ENCODE measurements at places on chromosomes 12 and 14.

GRCh38 chr12:66903782-66904396 is 225.0 kb upstream of the GRIP1 start:
- no peak for DNase-seq

- DNase-seq = no peak
Measured at GRCh38 chr12:109539508-109539907, 33.8 kb downstream of the MMAB start.

GRCh38 chr14:28142400-28143015 is 624.1 kb upstream of the FOXG1 start:
- DNase-seq = no peak

- DNase-seq = no peak
Measured at GRCh38 chr12:110431957-110432587, 18.1 kb downstream of the ARPC3 start.

GRCh38 chr12:107349008-107349747 is 255.8 kb upstream of the CRY1 start:
- DNase-seq = no peak

DNA sequence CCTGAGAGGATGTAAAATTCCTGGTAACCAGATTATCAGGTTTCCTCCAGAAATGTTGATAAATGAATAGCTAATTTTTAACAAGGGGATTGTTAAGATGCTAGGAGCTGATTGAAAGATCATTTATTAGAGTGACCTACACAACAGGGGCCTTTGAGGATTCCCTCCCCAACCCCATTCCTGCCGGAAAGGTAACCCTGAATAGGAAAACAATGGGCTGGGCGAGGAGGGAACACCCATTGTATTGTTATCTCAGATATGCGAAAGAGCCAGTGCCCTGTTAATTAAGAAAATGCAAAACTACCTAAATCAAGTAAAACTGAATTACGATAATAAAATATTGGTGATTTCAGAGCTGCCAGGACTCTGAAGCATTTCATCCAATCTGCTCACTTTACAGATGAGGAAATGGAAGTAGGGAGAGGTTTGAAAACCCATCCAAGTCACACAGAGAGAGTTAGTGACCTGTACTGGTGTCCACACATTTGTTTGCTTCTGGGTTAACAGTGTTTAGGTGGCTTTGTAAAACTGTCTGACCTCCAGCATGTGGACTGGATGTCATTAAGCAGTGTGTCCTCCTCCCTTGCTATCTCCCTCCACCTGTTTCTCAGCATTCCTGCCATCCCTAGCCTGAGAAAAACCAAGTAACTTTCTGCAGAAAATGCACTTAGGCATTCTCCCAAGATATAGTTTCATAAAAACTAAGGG is 214.8 kb downstream of the TTC6 start:
- no peak for DNase-seq

DNA sequence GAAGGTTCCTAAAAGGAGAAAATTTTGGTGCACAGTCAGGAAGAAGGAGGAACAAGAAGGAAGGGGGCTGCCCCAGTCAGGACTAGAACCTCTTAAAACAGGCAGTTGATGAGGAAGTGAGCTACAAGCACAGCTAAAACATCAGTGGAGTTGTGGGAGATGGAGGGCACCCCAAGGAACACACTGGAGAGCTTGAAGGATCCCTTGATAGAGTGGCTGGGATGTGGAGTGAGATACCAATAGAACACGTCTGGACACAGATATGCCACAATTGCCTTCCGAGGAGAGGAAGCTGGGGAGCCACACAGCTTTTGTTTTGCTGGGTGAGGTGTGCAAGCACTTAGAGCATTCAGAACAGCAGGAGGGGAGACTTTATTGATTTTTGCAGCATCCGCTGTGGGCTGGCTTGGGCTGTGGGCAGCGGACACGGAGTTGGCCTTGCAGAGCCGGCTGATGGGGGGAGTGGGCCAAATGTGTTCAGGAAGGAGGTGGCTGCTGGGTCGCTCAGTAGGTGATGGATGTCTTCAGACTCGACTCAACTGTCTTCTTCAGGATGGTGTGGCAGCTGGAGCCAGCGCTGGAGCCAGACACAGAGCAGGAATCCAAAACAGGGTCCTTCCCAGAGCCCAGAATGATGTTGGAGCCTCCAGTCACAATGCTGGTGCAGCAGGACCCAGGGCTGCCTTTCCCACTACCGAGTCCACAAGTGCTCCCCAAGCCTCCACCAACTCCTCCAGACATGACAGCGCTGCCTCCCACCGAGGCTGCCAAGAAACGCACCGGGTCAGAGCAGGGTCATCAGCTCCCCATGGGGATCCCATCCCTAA is 4.7 kb upstream of the KRT79 start:
- no peak for DNase-seq

DNA sequence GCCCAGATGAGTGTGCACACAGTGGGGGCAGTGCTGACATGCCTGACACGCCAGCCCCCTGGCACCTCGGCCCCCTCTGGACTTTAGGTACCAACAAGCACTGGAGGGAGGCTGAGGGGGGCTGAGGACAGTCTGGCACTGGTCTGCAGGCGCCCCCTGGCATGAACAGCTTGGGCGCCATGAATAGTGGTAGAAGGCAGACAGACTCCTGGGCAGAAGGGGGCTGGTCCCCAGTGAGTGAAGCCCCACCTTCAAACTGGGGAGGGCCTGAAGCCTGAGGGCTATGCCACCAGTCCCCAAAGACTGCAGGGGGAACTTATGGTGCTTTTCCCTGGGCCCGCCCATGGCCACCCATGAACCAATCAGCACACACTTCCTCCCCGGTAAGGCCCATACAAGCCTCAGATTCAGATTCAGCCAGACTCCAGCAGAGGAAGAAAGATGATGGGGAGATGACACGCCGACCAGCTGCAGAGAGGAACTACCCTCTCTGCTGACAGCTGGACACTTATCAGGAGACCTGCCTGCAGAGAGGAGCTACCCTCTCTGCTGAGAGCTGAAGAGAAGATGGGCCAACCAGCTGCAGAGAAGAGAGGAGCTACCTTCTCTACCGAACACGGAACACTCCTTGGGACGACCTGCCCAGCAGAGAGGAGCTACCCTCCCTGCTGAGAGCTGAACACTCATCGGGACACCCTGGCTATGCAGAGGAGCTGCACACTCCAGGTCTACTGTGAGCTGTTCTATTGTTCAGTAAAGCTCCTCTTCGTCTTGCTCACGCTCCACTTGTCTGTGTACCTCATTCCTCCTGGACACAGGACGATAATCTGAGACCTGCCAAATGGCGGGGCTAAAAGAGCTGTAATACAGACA is 324.5 kb downstream of the PCNX1 start:
- DNase-seq = no peak

- no peak for DNase-seq
Measured at GRCh38 chr12:107788281-107788680, 13.8 kb downstream of the ASCL4 start.

- DNase-seq = no peak
Measured at GRCh38 chr14:34920339-34920738, 45.2 kb upstream of the BAZ1A start.

DNA sequence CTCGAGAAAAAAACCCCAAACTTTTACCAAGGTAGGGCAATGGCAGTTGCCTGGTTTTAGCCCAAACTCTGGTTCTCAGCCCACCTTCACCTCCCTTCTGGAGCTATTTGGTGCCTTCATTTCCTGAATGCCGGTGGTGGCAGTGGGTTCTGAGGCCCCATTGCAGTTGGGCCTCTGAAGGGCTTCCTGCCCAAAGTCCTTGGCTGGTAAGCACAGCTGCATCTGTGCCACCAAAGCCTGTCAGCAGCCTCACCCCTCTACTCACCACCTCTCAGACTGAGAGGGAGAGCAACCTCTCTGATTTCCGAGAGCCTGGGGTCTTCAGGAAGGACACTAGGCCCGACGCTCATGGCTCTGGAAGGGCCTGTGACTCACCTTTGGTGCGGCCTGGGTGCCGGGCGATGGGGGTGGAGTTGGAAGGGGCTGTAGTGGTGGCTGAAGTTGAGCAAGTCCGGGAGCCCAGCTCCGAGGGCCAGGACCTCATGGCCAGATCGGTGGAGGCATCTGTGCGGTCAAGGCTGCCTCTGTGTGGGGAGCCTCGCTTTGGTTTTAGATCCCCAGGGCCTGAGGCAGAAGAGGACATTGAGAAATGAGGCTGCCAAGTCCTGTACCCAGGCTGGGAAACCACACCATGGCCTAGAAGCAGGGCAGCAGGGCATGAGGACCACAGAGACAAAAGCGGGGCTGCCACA is 38.6 kb upstream of the GPR68 start:
- DNase-seq = no peak

DNA sequence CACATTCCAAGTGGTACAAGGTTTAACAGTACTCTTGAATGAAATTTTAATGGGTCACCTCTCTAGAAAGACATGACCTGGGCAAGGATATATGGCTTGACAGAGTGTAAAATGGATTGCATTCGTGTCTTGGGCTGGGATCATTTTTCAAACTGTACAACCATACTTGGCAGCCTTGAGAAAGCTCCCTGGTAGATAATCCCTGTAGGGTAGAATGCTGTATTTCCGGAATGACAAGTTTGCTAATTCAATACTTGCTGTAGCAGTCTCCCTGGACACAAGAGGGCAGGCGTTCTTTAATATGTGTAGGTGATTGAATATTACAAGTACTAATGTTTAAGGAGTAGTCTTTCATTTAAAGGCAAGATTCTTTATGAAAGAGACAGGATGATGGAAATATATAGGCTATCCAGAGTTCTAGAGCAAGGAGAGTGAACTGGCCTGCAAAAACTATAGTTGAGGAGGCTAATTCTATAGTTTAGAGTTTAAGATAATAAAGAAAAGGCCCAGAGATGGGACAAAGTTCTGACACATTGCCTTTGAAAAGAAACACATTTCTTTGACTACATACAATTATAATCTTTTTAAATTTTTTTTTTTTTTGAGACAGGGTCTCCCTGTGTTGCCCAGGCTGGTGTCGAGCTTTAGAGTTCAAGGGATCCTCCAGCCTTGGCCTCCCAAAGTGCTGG is 53.4 kb downstream of the PLBD1 start:
- no peak for DNase-seq

DNA sequence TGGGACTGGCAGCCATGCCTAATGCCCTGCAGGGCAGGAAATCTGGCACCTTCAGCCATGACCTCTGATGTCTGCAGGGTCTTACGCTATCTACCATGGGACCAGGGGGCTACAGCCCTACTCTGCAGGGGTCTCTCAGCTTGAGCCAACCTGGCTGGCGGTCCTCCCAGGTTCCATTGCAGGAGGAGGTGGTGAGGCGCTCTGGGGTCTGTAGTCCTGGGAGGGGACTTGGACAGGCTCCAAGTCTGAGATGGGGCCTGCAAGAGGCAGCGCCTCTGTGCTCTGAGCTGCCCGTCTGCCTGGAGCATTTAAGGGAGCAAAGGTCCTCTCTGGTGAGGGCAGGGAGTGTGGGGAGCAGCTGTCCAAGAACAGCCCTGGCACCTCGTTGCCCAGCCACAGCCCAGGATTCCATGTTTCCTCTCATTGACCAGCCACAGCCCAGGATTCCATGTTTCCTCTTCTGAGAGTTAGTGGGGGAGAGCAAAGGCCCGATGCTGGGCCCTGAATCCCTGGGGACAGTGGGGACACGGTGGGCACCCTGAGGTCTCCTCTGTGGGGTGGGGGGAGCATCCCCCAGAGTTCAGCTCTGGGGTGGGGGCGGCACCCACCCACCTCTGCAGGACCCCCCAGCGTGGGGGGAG is 655 bp downstream of the PLD4 start:
- DNase-seq = no peak

- no peak for DNase-seq
Measured at GRCh38 chr14:101542391-101542790, 18.9 kb upstream of the DIO3 start.

GRCh38 chr14:52917735-52918134 is 33.1 kb downstream of the FERMT2 start:
- no peak for DNase-seq

DNA sequence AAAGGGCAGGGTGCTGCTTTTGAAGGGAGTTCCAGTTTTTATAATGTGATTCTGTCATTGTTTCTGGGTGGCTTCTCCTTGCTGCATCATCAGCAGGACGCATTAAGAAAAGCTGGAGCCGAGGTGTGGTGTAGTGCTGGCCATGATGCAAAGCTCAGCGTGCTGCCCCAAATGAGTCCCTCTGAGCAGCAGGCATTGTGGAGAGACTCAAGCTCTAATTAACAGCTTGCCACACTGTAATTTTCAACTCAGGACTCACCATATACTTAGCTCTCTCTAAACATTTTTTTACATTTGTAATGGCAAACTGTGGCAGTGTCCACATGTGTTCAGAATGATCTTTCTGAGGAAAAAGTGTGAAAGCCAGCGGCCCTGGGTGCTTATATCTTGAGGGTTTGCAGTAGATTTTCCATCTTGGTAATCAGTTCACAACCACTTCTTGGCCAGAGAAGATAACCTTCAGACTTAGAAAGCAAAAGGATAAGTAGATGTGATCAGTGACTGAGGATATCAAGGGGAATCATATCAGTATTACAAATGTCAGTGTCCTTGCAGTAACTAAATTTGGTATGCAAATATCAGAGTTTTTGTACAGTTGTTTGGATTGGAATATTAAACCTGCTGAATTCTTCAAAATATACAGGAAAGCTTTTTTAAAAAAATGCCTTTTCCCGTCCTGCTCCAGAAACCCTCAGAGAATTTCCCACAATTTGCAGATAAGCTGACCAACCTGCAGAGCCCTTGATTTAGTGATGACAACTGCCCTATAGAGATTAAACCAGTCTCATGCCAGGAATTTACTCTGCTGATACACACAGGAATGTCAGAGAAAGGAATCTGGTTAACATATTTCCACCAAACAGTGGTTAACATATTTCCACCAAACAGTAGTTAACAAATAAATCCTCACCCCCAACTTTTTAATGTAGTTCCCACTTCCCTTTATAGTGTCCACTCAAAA is 63.6 kb downstream of the DAAM1 start:
- no peak for DNase-seq

DNA sequence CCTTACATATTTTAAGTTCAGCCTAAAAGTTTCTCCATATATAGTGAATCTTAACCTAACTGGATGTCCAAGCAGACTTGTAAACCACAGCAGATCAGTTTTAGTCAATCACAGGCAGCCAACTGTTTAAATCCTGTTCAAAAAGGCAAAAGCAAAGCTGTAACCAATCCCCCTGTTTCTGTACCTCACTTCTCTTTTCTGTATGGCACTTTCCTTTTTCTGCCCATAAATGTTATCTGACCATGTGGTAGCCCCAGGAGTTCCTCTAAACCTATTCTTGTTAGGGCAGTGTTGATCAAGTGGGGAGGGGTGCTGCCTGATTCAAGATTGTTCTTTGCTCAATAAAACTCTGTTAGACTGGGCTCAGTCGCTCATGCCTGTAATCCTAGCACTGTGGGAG is 8.5 kb upstream of the DACT1 start:
- DNase-seq = no peak

All from central memory CD8-positive, alpha-beta T cell (primary cell).